ENCODE measurements at places on chromosomes 2 and 18.

DNA sequence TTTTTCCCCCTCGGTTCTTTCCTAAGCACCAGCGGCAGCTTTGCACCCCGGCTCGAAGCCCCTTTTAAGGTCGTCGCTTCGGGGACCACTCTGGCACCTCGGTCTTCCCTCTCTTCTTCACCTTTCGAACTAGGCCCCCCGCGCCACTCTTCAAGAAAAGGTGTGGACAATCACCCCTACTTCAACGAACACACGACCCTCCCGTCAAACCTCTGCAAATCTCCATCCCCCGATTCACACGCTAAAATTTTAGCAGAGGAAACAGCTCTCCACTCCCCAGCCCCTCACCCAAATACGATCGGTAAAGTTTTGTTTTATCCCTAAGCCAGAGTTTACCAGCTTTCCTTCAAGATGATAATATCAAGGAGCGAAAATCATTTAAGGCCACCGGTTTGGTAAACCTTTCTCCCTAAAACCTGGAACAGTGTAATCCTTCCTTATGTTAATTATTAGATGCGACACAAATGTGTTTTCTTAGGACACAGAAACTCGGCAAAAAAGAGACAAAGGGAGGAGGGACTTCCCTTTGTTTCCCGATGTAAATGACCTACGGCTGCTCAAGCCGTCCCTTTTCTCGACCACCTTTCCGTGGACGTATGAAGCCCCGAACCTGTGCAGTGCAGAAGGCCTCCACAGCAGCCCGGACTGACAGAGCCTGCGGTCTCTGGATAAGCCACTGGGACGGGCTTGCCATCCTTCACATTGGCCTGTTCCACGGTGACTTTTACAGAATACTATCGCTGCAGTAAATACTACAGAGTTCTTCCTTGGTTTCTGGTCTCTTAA is 85.2 kb downstream of the RBMS1 start:
- peak; percentile 47 for DNase-seq

- DNase-seq, result no peak
Measured at GRCh38 chr18:48866856-48867255, 83.9 kb downstream of the SMAD7 start.

- peak; percentile 39 for DNase-seq
Measured at GRCh38 chr2:159904127-159904958, 106.3 kb upstream of the CD302 start.

- DNase-seq, result no peak
Measured at GRCh38 chr2:20446255-20446916, 488 bp upstream of the RHOB start.
